ENCODE measurements at places on chromosomes 7 and 10.

GRCh38 chr7:38796626-38797501, 112.1 kb downstream of the VPS41 start:
- peak; percentile 67 for DNase-seq

DNA sequence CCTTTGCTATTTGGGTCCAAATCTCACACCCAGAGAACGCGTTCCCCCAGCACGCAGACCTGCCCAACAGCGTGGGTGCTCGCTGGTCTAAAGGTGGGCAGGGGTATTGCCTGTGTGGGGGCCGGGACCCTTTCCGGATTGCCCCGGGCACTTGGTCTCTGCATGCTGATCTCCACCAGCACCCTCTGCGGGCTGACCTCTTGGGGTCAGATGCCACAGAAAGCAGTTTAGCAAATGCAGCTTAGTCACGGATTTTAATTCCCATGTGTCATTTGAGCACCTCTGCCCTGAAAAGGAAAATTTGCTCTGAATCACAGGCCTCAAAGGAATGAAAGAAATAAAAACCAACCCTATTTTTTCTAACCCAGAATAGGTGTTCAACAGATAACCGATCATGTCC, 46.7 kb downstream of the PKD1L1 start:
- peak; percentile 70 for DNase-seq

GRCh38 chr7:115267503-115267902, 345.6 kb downstream of the MDFIC start:
- no peak for DNase-seq

- no peak for DNase-seq
Observed at GRCh38 chr10:110858297-110858934, 13.3 kb upstream of the PDCD4 start.

DNA sequence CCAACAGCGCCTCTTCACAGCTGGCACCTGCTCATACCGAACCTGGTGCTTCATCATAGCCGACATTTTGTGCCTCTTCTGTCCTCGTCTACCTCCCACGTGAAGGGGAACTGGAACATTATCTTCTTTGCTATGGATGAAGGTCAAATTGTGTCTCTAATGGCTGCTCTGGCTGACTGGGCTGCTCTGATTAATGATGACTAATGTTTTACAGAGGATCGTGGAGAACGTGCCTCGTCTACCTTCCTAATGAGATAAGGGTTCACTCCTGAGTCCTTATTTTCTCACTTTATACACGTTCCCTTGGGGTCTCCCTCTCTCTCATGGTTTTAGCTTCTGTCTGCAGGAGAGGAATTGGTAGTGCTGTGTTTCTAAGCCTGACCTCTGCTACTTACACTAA, 420.3 kb downstream of the PHTF2 start:
- peak; percentile 38 for DNase-seq

- DNase-seq = no peak
Observed at GRCh38 chr7:121273467-121274167, 55.2 kb upstream of the WNT16 start.

Measured in EH (cell line).